Chondrocyte (in vitro differentiated cells): ENCODE measurements at places on chromosomes 3 and 15. TPM values are rescaled to one million over a fixed set of nuclear protein-coding genes. Genes with fewer than 3 reads are reported as not detected.

GOLGA8G gene
- total RNA-seq = not detected in 3 replicates

CYP11A1 gene
- 0.32 to 0.54 TPM in 2 of 3 replicates, not detected in the other for total RNA-seq

TF gene
- 1.2 to 3.8 TPM (median 2.2 TPM) in 3 replicates for total RNA-seq

TMOD3 gene
- 44.3 to 56.9 TPM (median 44.4 TPM) in 3 replicates for total RNA-seq

P2RY14 gene
- not detected in 3 replicates for total RNA-seq

MITF gene
- total RNA-seq = 4.7 to 5.7 TPM (median 5.2 TPM) in 3 replicates

ITIH3 gene
- total RNA-seq = 3.5 to 17.8 TPM (median 16.9 TPM) in 3 replicates

CATSPER2 gene
- 1.6 to 3.6 TPM (median 3.1 TPM) in 3 replicates for total RNA-seq

RGMA gene
- total RNA-seq = 13.0 to 26.2 TPM (median 15.6 TPM) in 3 replicates

GABRR3 gene
- total RNA-seq = not detected in 3 replicates

CYP1A1 gene
- 0.22 to 0.67 TPM (median 0.27 TPM) in 3 replicates for total RNA-seq

TLE3 gene
- 36.9 to 53.4 TPM (median 51.3 TPM) in 3 replicates for total RNA-seq

IL17RD gene
- total RNA-seq = 5.1 to 6.3 TPM (median 6.1 TPM) in 3 replicates

CAPN3 gene
- total RNA-seq = 2.8 to 3.3 TPM (median 3.2 TPM) in 3 replicates

TRAT1 gene
- total RNA-seq = not detected in 3 replicates

HIGD1A gene
- total RNA-seq = 78.6 to 89.7 TPM (median 78.7 TPM) in 3 replicates

MYD88 gene
- 9.3 to 23.7 TPM (median 22.4 TPM) in 3 replicates for total RNA-seq

CAMK2N2 gene
- total RNA-seq = 3.2 to 5.3 TPM (median 3.9 TPM) in 3 replicates

STRA6 gene
- total RNA-seq = 4.9 to 12.7 TPM (median 5.4 TPM) in 3 replicates
